ENCODE measurements at places on chromosomes 1 and 21.

DNA sequence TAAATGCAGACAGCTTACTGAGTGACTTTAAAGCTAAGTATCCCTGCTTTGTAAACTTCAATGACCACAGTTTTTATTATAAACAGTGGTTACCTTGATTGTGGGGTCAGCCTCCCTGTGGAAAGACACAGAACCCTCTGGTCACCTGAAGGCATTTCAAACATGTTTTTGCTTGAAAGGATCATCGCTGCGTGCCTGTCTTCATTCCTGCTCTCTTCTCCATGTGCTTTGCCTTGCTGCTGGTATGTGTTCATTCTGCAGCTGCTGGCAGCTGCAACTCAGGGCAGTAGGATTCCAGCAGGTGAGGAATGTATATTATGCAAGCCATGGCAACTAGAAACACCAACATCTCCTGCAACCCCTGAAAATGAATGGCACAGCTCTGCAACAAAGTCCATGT, 81.0 kb upstream of the VAV3 start:
- no peak for DNase-seq

DNA sequence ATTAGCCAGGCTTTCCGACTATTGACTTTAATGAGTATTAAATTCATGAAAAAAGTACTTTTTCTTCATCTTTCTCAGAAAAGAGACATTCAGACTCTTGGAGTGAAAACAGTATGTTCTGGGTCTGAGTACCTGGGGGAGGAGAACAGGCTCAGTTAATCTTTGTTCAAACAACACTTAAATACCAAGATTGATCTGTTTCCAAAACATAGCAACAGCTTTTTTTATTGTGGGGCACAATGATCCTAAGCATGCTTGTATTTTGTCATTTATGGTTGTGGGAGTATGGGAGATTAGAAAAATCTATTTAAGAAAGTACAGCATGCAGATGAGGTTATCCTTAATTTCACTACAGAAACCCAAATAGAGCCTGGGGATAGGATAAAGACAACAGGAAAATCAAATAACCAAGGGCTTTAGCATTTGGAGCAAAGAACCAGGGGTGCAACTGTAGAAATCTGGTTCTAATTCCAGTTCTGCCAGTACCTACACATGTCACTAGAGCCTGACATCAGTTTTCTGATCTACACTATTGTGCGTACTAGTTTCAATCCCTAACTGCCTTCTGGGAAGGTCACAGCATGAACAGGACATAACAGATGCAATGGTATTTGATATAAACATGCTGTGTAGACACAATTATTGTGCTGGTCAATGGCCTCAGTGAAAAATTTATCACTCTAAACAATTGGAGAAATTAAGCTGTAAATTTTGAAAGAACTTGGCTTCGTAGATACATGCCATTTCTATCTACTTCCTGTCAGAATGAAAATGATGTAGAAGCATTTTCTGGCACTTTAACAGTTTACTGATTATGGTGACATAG, 91.2 kb downstream of the KCNK1 start:
- no peak for DNase-seq

GRCh38 chr1:67674260-67675011, 10.6 kb upstream of the GADD45A start:
- peak; percentile 11 for DNase-seq

GRCh38 chr1:56146449-56146848, 432.9 kb downstream of the PLPP3 start:
- DNase-seq, result no peak

DNA sequence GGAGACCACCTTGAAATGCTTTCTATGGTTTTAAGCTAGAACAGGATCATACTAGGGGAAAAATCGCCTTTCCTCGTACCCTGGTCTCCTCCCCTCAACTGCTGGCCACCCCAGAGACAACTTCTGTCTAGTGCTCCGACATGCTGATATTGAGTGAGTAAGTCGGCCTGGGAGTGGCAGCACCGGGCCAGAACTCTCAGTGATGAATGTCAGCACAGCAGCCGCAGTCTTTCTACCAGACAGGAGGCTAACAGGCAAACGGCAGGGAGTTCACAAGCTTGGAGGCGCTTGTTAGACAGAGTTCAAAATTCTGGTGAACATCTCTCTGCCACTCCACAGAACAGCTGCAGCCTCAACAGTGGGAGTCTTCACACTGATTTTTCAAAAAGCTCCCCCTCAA, 716.9 kb downstream of the ADGRL2 start:
- no peak for DNase-seq

DNA sequence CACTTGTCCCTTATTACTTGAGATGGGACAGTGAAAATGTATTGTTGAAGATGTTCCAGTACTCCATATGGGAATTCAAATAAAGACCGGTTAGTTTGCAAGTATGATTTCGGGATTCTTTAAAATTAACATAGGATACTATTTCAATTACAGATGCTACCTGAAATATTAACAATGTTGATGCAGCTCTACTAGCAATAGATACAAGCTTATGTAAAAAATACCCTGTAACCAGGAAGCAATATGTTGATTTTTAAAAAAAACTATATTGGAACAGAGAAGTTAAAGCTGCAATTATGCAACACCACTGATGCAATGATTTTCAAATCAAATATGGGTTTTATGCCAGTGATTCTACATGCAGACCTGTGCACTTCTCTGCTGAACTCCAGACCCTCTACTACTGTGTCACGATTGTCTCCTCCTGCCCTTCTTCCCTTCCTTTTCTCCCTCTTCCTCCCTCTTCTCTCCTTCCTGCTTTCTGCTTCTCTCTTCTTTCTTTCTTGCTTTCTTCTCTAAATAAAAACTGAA, 179.2 kb downstream of the ATP6V1G3 start:
- DNase-seq, result no peak

GRCh38 chr1:78275456-78275855, 215.3 kb upstream of the PTGFR start:
- no peak for DNase-seq

DNA sequence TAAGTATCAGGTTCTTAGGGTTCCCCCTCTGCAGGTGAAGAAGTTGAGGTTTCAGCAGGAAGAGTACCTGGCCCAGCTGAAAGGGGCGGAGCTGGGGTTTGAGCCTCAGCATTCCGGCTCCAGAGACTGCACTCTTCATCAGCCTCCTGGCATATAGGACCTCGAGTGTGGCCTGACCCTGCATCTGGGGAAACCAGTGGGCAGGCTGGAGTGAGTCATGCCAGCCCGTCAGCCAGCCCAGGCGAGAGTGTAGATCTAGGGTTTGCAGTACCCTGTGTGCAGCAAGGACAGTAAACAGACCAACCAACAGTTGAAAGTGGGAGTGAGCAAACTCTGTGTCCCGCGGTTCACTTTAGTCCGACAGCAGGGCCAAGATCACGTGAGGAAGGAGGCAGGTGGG, 14.1 kb downstream of the MFSD2A start:
- DNase-seq, result no peak

- DNase-seq, result no peak
Observed at GRCh38 chr1:152502496-152503180, 8.0 kb upstream of the LCE5A start.

- no peak for DNase-seq
Observed at GRCh38 chr1:29458737-29459619, 222.7 kb downstream of the PTPRU start.

GRCh38 chr1:94327001-94327690, 89.8 kb upstream of the ARHGAP29 start:
- no peak for DNase-seq

- no peak for DNase-seq
Observed at GRCh38 chr21:39873687-39874086, 6.4 kb downstream of the PCP4 start.

- DNase-seq, result no peak
Observed at GRCh38 chr1:92029241-92029922, 403 bp upstream of the EPHX4 start.

- DNase-seq, result no peak
Observed at GRCh38 chr1:74677926-74678325, 4.3 kb upstream of the ERICH3 start.
